ENCODE measurements at places on chromosomes 12 and 14.
A peak's percentile ranks its signal among the peaks of the same experiment; 100 is the strongest.

GRCh38 chr12:50252977-50253602 lies 30.2 kb downstream of the LIMA1 start:
- DNase-seq = no peak

- no peak for DNase-seq
These were observed 67.1 kb upstream of the SRSF5 start for GRCh38 chr14:69699748-69700303.

- no peak for DNase-seq
These were observed 31.6 kb upstream of the MYBPC1 start for GRCh38 chr12:101563212-101563611.

DNA sequence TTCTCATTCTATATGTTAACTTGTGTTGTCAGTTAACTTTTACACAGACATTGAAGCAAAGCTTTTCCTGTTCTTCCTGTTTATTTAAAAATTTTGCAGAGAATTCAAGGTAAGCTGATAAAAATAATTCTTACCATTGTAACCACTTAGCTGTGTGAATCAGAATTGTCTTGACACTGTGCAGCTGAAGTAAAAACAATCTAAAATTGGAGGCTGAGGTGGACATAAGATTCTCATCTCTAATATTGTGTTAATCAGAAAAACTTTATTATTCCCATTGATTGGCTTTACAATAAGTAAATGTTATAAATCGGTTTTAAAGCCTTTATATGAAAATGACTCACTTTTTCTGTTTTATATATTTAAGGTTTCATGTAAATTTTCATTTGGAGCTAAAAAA lies 240.3 kb upstream of the PLEKHG7 start:
- no peak for DNase-seq

GRCh38 chr12:69623970-69624369 lies 13.3 kb upstream of the LRRC10 start:
- DNase-seq = no peak

DNA sequence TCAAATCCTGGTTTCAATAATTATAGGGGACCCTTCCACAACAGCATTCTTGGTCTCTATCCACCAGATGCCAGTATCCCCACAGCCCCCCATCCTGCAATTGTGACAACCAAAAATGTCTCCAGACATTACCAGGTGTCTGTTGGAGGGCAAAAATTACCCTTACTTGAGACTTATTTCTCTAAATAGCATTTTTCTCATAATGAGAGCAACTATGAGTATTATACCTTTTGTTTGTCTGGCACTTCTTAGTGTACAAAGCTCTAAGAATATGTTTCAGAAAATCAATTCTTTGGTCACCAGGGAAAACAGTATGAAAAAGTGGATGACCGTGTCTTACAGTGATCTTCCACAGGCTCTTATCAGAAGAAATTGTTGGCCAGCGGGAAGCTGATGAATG lies 27.5 kb upstream of the RMST start:
- no peak for DNase-seq

DNA sequence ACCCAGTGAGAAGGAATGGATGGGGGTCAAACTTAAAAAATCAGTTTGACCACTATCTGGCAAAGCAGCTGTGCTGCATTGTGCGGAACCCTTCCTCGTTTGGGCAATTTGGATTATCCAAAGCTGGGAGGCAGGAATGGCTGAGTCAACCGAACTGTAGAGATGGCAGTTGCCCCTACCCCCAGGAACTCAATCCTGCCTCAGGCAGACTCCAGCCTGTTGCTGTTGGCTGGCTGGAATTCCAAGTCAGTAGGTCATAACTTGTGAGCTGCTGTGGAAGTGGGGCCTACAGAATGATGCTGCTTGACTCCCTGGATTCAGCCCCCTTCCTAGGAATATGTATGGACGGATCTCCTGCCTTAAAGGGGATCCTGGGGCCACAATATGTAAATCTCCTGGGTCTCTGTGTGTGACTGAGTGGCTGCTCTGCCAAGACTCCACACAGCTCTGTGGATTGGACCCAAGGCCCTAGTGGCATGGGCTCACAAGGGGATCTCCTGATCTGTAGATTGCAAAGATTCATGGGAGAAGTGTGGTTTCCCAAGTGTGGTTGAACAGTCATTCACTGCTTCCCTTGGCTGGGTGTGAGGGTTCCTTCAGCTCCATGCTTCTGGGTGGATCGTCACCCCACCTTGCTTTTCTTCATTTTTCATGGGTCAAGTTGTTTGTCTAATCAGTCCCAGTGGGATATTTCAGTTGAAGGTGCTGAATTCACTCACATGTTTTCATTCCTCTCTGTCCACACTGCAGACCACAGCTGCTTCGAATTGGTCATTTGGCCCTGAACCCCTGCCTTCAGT lies 19.2 kb downstream of the LUM start:
- DNase-seq = no peak

- DNase-seq = no peak
These were observed 493.5 kb upstream of the RGS6 start for GRCh38 chr14:71438684-71439083.

DNA sequence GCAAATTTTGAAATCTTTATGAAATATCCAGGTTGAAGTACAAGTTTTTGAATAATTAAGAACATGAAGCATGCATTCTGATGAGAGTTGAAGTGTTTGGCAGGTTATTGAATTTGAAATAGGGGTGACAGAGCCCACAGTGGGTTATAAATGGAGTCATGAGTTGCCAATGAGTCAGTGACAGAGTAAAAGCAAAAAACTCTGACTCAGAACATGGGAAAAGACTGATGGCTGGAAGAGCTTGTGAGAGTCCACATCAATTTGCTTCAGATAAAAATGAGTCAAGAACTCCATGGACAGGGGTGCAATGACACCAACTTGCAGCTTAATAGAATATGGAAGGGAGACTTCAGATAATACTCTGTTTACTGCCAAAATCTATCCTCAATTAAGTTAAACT lies 105.3 kb downstream of the SLC6A15 start:
- no peak for DNase-seq

GRCh38 chr12:70628701-70629480 lies 8.3 kb downstream of the PTPRB start:
- no peak for DNase-seq

DNA sequence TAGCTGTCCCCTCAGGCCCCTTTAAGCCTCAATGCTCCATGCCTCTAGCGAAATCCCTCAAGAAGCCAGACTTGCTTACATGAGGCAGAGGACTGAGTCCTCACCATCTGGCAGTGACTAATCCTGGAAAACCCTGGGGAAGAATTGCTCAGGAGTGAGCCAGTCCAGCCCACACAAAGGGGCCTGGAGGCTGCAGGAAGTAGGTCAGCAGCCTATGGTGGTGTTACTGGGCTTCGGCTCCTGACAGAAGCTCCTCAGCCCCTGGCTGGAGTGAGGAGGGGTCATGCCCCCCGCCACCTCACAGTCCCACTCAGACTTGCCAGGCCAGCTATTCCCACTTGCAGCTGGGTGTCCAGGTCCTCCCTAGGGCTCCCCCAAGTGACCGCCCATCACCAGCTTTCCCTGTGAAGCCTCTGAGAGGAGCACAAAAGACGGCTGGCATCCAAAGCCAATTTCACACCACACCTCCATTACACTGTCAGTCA lies 250.5 kb downstream of the DPF3 start:
- no peak for DNase-seq

- peak; percentile 5 for DNase-seq
These were observed 29.3 kb upstream of the KLRF1 start for GRCh38 chr12:9797722-9798619.

- DNase-seq = no peak
These were observed 88.9 kb downstream of the LIN7A start for GRCh38 chr12:80848858-80849257.

DNA sequence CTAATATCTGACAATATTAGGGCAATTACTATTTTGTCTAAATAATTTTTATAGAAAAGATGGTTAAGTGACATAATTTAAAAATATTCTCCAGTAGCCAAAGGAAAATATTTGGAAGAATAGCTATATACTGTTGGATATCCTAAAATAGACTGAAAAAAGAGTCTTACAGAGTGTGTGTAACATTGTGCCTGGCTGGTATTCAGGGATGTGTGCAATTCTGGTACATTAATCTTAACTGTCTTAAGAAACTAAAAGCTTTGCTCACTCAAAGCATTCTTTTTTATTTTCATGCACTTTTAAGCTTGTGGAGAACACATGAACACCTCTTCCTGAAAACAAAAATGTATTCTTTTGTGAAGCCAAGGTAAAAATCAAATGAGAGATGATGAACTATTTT lies 10.1 kb upstream of the NR2C1 start:
- DNase-seq = no peak

DNA sequence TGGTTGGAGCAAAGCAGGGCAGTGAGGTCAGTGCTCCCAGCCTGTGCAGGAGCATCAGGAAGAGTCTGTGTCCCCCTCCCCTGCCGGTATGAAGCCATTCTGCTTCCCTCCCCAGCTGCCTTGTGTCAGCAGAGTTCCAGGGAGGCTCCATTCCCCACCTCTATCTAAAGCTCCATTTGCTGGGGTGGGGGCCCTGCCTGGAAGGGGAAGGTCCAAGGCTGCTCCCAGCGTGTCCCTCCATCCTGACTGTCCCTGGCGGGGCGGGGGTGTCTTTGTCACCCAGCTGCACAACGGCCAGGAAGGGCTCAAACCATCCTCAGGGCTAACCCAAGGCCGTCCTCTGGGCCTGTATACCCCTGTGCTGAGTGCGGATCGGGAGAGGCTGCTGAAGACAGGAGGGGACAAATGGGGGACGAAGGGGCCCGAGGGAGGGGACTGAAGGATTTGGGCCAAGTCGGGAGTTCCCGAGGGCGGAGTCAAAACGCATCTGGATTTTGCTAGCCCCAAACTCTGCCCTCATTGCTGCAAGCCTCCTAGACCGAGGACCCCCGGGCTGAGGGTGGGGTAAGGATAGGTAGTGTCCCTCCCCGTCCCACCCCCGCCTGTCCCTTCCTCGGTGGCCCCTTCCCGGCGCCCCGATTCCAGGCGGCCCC lies 748 bp upstream of the ACVRL1 start:
- no peak for DNase-seq

- DNase-seq = no peak
These were observed 120.3 kb upstream of the NEDD1 start for GRCh38 chr12:96786791-96787190.

DNA sequence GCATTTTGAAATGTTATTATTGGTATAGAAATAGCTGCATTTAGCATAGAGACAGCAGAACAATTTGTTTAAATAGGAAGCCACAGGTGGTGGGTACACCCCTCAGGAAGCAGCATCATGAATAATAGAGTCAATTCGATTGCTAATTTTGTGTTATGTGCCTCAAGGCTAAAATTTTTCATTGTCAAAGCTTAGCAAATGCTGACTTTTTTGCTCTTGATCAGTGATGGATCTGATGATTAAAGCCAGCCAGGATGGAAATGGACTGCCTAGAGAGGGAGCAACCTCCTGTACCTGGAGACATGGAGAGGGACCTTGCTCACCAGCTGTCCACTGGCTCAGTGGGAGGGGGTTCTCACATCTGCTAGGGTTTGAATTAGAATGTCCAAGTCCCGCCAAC lies 4.5 kb upstream of the KRT8 start:
- no peak for DNase-seq

DNA sequence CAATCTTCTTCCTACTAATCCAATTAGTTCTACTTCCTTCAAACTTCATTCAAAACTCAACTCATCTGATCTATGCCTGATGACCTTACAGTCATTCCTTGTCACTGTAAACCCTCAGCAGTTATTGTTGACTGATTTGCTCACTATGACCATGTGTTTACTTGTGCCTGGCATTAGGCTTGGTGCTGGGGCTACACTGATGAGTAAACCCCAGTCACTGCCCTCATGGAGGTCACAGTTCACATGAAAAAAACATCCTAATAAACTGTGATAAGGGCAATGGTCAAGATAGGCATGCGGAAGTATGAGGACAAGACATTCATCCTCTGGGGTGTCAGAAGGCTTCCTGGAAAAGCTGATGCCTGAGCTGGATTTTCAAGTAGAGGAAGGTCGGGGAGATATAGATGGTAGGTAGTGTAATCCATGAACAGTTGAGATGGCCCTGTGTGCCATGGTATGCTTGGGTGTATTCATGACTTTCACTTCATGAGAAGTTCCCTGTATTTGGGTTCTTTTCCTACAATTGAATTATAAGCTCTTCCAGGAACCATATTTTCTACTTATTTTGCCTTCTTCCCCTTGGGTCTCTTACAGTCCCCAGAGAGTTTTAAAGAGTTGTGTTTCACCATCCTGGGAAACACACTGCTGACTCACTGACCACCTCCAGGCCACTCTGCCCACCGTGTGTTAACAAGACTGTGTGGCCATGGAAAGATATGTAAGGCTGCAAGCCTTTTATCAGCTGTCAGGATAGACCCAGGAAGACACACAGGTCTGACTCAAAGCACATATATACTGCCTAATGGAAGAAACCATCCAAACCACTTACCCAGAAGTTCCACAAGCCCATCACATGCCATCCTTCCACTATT lies 38.7 kb upstream of the DUSP6 start:
- DNase-seq = no peak

- DNase-seq = no peak
These were observed 70.5 kb downstream of the PRIMA1 start for GRCh38 chr14:93717668-93718320.

DNA sequence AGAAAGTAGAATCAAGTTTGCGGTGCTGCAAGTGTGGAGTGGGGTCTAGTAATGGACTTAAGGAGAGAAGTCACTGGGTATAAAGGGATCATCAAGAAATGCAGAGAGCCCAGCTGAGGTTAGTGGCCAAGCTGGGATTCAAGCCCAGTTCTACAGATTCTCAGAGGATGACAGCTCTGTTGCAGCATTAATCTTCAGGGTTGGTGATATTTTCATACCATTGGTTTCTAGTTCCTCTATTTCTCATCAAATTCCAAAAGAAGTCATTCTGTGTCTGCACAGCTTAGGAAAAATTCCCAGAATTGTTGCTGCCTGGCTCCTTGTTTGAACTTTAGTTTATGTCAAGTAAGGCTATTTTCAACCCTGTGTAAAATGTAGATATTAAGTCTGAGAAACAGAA lies 169.5 kb upstream of the NTF3 start:
- no peak for DNase-seq

DNA sequence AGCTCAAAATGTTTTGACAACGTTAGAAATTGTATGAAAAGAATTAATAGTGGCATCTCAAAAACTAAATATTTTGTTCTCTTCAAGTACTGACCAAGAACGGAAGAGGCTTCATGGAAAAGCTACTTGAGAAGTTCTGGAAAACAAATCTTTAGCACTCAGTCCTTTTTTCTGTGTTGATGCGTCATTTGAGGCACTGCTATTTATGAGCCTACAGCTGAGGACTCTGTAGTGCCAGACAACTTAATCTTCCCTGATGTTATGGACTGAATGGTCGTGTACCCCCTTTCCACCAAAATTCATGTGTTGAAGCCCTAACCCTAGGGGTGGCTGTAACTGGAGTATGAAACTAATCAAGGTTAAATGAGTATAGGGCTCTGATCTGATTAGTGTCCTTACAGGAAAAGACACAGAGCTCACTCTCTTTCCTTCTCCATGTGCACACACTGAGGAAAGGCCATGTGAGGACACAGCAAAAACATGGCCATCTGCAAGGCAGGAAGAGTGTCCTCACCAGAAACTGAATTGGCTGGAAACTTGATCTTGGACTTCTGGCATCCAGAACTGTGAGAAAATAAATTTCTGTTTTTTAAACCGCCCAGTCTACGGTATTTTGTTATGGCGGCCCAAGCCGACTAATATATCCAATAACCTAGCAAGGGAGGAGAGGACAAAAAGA lies 337.0 kb upstream of the CLEC14A start:
- DNase-seq = no peak

Measured in activated CD4-positive, CD25-positive, alpha-beta regulatory T cell (primary cell).